ENCODE measurements at places on chromosomes 3 and 15.

DNA sequence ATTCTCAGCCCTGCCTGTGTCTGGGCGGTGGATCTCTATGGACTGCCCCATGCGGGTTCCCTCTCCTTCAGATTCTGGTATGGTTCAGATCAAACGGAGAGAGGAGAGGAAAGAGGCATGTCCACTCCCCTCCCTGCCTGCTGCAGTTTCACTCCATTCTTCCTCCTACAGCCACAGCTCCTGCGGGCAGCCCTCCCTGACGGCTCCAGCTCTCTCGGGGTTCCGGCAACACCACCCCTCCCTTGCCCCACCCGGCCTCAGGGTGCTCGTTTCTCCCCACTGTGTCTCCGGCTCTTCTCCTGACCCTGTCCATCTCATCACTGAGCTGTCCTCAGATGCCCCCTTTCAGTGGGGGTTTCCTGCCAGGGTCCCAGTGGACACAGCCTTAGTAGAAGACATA is 13.9 kb downstream of the TRH start:
- DNase-seq: no peak

GRCh38 chr3:99637368-99638111 is 854 bp upstream of the COL8A1 start:
- no peak for DNase-seq

DNA sequence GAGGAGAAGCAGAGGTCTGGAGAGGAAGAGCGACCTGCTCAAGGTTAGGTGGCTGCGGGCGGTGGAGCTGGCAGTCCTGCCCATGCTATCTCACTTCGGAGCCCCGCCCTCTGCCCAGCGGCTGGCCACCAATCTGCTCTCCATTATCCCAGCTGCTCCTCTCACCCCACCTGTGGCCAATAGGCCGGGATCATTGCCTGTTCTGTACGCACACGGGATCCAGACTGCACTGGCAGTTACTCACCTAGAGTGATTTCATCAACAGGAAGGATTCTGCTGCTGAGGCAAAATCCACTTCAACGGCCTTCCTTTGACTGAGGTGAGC is 100.6 kb downstream of the TLE3 start:
- no peak for DNase-seq

DNA sequence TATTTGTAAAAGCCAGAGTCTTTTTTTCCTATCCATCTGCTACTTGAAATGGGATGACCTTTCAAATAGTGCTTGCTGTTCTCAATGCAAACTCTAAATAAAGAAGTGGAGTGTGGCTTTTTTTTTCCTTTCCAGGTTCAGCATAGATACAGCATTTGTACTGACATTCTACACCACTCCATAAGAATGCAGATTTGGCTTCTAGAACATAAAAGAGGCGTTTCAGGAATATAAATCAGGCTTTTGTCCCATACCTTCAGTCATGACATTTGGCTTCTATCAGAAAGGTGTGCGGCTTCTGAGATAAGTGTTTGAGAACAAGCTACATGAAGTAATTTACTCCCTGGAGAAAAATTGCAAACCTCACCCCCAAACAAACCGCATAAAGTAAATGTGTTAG is 553.1 kb downstream of the FHIT start:
- DNase-seq: no peak

DNA sequence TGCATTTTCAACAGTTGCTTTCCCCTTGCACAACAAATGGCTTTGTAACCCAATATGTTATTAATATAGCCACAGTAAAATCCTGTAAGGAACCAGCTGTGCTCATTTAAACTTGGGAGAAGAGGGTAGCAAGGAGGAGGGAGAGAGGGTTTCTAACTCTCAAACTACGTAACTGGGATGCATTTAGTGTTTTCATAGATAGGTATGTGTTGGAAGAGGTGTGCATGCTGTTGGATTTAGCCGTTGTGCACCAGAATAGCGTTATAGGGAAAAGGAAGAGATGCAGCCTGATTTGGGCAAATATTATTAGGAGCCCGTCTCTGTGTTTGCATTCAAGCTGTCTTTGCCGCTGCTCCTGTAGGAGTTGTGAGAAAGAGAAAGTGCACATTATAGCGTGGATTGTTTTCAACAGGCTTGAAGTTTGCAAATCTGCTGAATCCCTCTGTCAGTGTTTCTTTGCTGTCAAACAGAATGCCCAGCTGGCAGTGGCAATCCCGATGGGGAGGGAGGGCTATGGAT is 39.4 kb downstream of the ARPP21 start:
- DNase-seq: no peak

DNA sequence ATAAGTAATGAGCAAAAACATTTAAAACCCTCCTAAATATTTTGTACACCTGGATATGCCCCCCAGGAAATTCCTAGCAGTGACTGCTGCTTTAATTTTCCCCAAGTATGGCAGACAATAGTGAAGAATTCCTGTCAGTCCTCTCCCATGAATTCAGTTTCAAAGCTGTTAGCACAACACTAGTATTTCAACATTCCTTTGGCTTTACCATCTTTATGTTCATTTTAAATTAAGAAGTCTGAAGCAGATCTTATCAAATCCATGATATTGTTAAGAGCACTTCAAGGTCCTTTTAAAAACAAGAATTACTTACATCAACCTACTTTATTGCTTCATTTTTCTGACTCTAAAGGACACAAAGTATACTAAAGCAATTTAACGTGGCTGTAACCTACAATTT is 28.8 kb upstream of the CDIN1 start:
- DNase-seq: no peak

DNA sequence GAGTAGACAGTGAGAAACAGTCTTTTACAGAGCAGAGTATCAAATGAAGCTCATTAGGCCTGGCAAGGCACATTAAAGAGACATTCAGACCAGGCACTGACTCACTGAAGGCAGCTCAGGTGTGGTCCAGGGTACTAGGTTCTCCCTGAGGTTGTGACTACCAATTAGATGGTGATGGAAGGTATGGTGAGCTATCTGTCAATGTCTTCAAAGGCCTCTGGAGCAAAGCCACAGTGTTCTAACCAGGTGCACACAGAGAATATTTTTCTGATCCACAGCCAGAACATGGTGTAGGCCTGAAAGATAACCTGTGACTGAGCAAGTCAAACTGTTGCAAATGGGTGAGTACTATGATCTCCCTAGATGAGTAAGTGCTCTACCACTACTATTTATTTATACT is 51.5 kb downstream of the EOMES start:
- DNase-seq: no peak

All from CD4-positive, alpha-beta T cell treated with Interleukin-1 beta for 1 hour (primary cell).